ENCODE measurements at places on chromosomes 2 and 18.

GRCh38 chr2:130371723-130372054 lies 15.8 kb downstream of the PTPN18 start:
- DNase-seq = no peak

DNA sequence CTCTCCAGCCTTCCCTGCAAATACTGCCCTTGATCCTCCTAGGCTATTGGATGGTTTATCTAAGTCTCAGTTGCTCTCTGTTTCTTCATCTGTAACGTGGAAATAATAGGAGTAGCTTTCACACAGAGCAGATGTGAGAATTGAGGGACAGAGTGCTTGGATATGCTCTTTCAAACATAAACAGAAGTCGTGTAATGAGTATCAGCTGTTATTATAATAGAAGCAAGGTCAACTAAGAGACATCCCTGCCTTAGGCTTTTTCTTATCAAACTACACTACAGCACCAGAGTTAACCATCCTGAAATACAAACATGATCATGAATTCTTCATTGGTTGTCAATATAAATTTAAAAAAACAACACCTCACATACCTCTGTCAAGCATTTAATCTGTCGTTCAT lies 138.2 kb downstream of the DOK6 start:
- DNase-seq = no peak

GRCh38 chr2:238379096-238379810 lies 47.5 kb upstream of the ASB1 start:
- DNase-seq = no peak

GRCh38 chr2:12728221-12728777 lies 11.6 kb downstream of the TRIB2 start:
- DNase-seq = no peak

DNA sequence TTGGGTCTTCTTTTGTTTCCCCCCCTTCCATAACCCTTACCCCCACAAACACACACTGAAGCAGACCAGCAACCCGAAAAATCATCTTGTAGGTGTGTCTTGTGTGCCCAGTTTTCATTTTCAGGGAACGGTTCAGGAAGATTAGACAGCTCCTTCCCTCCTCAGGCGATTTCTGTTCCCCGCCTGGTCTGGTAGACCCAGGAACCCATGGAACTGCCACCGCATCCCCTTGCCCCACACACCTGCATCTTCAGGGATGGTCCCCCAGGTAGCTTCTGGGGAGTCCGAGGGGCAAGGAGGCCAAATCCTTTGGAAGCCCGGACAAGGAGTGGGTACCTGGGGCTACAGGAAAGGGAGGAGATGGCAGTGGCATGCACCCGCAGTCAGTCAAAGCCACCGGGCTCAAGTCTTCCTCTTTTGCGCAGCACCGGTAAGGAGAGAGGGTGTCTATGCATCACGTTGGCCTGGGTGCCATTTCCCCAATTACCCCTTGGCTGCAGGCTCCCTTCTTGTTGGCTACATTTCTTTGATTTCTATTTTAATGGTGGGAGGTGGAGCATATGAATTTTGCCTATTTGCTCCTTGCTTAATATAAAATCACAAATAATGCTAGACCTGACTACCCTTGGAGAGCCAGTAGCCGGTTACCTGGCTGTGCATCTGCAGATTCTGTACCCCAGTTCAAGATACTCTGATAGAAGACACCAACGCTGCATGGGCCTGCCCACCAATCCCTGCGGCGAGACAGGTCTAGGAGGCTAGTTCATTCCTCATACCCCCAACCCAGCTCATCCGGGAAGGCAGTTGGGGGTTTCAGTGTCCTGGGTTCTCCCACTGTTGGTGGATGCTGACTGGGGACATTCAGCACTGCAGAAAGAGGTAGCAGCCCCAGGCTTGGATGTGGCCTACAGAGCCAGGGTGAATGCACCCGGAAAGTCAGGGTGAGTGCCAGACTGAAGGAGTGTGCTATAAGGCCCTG lies 30.0 kb upstream of the ATP6V1B1 start:
- DNase-seq = no peak

DNA sequence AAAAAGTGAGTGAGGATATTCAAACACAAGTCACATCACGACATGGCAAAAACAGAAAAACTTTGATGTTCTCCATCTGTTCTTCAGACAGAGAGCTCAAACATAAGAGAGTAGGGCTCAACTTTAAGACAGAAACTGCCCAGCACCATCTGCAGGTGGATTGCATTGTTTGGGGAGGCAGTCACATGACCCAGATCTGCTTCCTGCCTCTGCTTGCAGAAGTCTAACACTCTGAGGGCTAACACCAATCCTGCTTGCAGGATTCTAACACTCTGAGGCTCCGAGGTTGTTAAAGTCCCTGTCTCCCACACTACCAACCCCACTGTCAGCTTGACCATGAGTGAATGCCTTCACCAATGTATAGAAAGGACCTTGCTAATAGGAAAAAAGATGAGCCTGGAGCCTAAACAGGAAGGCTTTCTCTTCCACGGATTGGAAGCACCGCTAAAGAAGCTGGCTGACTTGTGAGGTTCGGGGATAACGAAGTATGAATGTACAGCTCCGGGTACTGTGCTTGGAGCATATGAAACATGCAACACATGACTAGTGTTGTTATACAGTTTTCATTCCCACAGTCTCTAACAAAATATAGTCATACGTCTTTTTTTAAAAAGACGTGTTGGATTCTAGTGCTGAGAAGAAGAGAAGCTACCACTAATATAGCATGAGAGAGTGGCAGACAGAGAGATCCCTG lies 176.6 kb upstream of the CREB1 start:
- no peak for DNase-seq

GRCh38 chr2:135931776-135932443 lies 53.5 kb downstream of the DARS1 start:
- no peak for DNase-seq

Measured in hypothalamus (tissue), 51 donors.